ENCODE measurements at places on chromosomes 16 and 17. TPM values are rescaled to one million over a fixed set of nuclear protein-coding genes. Genes with fewer than 3 reads are reported as not detected.

GRCh38 chr17:81406117-81406953 lies 11.1 kb downstream of the BAHCC1 start:
- no peak for DNase-seq

KRT33B gene
- total RNA-seq = not detected

DNA sequence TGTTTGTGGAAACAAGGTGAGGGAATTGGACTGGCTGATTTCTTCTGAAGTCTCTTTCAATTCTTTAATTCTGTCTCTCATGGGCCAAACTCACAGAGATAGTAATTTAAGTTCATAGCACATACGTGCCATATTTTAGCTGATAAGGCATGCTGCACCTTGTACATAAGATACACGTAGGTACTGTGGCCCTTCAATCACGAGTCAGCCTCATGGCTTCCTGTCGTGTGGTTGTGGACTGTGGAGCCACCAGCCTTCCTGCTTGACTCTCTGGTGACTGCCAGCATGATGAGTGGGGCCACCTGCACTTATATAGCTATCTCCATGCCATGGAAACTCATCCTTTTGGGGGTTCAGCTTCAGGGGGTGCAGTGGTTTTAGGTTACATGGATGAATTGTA lies 25.1 kb downstream of the KSR1 start:
- no peak for DNase-seq

DNA sequence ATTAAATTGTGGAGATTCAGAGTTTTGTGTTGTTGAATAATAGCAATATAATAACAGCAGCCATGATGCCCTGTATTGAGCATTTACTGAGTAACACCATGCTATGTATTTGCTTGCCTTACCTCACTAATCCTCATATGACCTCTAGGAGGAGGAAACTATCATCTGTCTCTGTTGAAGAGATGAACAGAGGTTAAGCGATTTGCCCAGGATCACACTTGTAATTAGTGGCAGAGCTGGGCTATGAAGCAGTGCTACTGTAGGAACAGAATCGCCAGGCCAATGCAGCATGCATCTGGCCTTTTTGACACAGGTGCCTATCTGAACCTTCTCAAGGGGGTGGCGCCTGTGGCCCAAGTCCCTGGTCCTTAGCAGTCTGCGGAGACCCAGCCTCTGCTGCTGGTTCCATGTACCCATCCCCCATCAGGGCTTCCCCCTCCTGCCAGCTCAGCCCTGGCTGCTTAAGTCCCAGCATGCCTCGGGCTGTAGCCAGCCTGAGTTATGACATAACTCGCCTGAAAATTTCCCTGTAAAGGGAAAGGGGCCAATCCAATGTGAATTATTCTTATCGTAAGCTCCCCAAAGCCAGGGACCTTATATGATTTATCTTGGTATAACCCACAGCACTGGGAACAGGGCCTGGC lies 50.4 kb upstream of the HS3ST2 start:
- DNase-seq = no peak

DNA sequence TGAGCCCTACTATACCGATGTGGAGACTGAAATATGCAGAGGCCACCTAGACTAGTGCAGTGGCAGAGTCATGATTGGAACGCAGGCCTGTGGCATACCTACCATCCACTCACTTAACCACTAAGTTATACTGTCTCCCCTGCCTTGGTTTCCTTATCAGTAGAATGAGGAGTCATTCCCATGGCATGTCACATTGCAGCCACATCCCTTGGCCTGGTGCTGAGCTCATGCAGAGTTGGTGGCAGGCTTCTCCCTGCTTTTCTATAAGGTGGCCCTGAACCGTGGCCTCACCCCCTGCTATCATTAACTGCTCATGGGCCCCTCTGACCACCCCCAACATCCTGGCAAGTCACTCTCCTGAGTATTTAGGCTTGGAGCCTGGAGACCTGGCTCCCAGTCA lies 212.5 kb downstream of the KATNIP start:
- DNase-seq = no peak

GRCh38 chr16:53266156-53266555 lies 168.1 kb upstream of the RBL2 start:
- DNase-seq = no peak
